ENCODE measurements at places on chromosomes 11 and 22.

DNA sequence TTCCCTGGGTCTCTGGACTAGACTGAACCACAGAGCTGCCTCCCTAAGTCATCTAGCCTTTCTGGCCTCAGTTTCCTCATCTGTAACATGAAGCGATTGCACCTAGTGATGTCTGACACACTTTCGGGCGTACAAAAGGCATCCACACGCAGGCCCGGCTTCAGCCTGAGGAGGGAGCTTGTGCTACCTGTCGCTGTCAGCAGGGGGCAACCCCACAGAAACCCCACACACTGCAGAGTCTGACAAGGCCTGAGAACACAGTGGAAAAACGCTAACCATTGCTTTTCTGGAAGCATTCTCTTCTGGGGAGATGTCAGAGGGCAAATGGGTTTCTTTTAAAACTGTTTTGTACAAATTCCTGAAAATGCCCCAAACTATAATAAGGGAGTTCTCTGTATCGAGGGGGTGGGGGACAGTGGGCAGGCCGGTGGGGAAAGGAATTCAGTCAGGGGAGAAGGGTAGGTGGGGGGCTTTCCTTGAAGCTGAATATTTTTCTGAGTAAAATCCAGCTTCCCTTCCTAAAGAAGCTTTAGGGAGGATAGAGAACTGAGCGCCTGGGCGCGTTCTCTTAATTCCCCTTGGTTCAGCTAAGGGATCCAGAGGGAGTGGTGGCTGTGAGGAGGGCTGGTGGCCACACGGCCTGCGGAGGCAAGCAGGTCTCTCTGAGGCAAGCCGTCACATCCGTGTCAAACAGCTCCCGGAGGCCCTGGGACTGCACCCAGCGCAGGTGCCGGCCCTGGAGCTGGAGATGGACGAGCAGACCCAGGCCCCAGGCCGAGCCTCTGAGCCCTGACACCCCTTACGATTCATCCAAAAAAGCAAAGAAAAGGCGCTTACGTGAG is 533 bp downstream of the ELF5 start:
- peak; percentile 17 for DNase-seq

- no peak for DNase-seq
Observed at GRCh38 chr11:61392981-61393595, 701 bp downstream of the TMEM216 start.

DNA sequence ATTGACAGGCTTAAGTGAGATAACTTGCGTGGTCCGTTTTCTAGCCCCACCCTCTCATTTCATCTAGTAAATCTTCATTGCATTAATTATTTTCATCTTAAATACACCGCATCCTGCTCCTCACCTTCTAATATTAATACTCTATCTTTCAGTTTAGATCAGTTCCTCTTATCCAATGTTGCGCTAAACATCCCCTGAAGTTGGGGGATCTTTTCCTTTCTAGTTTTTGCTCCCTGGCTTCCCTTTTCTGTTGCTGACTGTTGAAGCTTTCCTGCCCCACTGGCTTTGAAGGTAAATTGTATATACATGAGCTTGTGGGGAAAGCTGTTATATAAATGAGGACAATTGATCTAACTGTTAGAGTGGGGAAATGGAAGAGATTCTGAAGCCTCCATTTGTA is 7.2 kb downstream of the CAT start:
- no peak for DNase-seq

DNA sequence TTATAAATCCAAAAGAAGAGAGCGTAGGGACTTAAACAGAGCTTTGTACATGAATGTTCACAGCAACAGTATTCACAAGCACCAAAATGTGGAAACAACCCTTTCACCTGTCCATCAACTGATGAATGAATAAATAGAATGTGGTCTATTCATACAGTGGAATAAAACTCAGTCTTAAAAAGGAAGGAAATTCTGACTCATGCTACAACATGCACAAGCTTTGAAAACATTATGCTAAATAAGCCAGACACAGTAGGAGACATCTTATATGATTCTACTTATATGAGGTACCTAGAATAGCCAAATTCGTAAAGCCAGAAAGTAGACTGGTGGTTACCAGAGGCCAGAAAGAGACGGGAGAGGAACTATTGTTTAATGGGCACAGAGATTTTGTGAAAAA is 74.3 kb downstream of the SHANK2 start:
- no peak for DNase-seq

DNA sequence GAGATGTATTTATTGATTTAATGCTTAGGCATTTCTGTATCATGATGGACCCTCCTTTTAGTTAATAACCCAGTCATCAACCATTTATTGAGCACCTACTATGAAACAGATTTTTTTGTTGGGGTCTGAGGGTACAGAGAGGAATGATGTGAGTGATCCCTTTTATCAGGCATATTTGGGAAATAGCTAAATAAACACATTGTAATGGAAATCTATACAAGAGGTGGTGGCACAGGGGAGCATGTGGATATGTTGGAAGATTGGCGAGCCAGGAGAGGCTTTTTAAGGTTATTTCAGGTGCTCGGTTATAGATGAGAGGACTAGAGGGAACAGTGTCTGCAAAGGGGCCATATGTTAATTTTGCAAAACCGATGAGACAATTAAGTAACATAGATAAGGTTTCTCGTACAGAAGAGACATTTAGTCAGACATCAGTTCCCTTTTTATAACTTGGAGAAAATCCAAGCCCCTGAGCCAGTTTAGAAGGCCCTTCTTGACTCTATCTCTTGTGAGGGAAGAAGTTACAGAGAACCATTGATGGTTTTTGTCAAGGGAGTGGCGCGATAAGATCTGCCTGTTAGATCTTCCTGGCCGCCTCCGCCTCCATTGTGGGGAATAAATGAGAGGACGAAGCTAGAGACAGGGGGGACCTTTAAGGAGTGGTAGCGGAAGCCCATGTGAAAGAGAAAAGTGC is 2.0 kb downstream of the ATXN10 start:
- DNase-seq, result no peak

DNA sequence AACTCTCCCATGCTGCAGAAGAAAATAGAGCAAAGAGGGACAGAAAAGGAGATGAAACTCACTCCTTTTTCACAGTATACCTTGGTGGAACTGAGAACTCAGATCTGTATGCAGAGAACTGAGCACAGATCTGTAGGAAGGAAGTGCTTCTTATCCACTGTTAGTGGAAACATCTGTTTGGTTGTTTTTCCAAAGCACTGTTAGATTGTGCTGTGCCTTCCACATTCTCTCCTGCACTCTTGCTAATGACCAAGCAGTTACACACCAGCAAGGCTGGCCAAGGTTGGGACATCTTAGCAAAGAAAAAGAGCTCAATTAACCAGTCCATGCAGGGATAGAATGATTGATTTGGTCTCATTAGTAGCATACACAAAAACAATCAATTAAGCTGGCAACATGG is 20.1 kb upstream of the SIK2 start:
- no peak for DNase-seq

DNA sequence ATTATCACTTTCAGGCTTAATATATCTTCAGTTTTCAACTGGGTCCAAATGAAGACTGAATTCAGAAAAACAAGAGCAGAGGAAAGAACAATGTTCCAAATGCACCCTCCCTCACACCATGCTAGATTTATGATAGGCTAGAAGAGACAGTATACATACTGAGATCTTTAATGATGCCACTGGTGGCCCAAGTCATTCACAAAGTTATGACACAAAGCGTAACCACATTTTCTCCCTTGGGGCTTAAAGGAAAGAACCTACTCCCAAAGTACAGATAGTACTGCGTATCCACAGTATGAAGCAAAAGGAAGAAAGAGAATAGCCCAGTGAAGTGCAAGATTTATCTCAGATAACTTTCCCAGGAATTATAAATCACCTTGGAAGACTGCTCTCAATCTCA is 10.9 kb upstream of the SOX6 start:
- no peak for DNase-seq

DNA sequence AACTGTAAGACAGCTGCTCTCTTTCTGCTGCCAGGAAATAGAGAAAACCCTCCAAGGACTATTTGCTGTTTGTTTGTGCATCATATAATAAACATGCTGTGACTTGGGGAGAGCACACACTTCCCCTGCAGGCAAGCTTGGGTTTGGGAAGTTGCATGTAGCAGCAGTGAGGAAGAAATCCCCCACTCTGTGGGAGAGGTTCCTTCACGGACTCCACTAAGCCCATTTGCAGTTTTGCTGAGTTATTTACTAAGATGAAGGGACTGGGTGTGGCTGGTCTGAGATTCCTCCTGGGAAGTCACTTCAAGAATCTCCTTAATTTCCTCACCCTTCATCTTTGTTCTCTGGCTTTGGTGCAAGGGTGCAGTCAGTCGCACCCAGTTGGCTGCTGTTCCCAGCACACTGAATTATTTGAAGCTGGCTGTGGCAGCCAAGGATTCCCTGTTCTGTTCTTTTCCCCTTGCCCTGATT is 104.9 kb downstream of the ARFGAP2 start:
- DNase-seq, result no peak

DNA sequence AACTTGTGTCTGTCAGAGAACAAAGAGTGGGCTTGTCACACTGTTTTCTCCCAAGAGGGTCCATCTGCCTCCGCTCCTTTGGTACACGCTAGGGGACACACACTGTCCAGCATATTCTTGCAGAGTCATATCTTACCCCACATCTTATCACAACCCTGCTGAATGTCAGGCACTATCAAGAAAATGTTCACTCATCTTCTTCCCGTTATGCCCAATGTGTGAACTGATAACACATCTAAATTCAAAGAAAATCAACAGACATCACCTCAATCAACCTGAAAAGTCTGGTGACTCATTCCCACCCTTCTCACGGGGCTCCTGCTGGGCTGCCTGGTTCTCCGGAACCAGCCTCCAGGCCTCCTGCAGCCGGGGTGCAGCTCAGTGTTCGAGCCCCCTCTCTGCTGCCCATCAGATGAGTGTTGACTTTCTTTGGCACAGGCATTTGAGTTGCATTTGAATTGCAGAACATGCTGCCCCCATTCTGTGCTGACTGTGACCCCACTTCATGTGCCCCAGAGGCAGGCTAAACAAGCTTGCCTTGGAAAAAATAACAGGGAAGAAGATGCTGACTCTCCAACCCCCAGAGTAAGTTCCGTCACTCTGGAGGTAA is 19.4 kb downstream of the GRAP2 start:
- no peak for DNase-seq

DNA sequence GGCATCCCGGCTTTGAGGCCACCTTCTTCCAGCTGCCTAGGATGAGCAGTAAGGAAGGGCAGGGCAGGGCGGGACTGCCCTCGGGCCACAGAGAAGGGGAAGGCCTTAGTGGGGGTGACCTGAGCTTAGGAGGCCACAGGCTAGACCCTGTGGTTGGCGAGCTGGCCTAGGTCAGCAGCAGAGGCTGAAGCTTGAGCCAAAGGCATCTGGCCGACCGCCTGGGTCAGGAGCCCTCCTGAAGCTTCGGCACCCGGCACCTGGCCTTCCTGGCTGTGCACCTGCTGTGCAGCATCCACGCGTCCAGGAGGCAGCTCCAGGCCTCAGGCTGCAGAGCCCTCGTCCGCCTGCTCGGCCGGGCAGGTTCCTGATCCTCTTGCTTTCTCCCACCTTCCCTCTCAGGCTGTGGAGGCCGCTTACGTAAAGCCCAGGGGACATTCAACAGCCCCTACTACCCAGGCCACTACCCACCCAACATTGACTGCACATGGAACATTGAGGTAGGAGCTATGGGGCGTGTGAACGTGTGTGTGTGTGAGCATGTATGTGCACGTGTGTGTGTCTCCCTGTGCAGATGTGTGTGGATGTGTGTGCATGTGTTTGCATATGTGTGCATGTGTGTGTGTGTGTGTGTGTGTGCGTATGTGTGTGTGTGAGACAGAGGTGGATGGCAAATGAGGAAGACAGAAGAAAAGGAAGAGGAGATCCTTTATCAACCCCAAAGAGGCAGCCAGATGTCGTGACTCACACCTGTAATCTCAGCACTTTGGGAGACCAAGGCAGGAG is 34.9 kb downstream of the ST14 start:
- no peak for DNase-seq

- no peak for DNase-seq
Observed at GRCh38 chr22:33580310-33580709, 340.0 kb downstream of the LARGE1 start.

- no peak for DNase-seq
Observed at GRCh38 chr11:1017269-1018005, 19.1 kb downstream of the MUC6 start.

DNA sequence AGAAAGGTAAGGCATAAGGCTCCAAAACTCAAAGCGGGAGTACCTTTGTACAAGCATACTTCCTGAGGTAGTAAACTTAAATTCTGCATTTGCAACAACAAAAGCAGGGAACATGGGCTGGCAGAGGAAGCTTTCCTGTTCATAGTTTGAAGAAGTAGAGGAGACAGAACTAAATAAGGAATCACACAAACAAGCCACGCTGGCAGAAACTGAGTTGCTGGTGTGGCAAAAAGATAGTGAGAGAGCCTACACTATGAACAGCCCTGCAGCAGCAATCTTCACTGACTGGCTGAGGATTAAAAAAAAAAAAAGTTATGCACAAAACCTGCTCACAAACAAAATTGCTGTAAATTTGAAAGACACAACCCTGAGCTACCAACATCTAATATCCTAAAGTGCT is 46.5 kb downstream of the FCHSD2 start:
- no peak for DNase-seq

DNA sequence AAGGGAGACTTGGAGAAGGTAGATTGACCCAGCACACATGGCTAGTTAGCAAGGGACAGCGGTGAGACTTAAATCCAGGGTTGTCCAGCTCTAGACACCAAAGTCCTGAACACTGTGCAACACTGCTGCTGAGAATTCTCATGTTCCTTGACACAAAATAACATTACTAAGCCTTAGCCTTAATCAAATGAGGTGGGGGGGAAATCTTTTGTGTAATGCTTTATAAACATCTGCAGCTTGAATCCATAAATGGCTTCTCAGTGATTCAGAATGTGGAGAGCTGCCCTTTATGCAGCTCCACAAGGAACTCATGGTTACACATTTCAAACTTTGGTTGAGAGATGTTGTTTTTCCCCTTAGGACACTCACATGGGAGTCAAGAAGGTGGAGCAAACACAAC is 80.0 kb downstream of the CD44 start:
- DNase-seq, result no peak

DNA sequence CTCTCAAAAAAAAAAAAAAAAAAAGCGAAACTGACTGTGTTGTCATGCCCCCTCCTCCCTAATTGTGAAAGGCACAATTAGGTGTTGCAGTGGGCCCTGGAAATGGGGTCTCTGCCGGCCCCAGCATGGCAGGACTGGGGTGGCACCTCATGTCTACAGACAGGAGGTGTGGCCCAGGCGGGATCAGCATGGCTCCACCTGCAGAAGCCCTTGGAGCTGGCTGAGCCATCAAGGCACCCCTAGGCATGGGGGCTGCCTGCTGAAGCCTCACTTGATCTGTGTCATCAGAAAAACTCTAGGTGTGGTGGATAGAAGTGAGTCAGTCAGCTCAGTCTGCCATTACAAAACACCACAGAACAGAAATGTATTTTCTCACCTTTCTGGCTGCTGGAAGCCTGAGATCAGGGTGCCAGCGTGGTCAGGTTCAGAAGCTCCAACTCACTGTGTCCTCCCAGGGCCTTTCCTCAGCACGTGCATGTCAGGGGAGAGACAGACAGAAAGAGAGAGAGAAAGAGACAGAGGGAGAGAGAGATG is 10.1 kb upstream of the B4GALNT4 start:
- DNase-seq, result no peak

- DNase-seq, result no peak
Observed at GRCh38 chr22:43228330-43228729, 41.4 kb upstream of the TTLL12 start.

GRCh38 chr11:2679011-2679676 is 20.6 kb downstream of the KCNQ1OT1 start:
- DNase-seq, result no peak

Measured in stimulated activated CD8-positive, alpha-beta memory T cell treated with anti-CD3 and anti-CD28 coated beads, Interleukin-15, amount 100 ng/mL, for 24 hours (primary cell).